ENCODE measurements at places on chromosomes 16 and 17. TPM values are rescaled to one million over a fixed set of nuclear protein-coding genes. Genes with fewer than 3 reads are reported as not detected.

- no peak for DNase-seq
- no peaks in the 10 kb centered on the region for H3K27me3 ChIP-seq
- H3K27ac ChIP-seq: no peak overlapping the region
- no peak overlapping the region for H3K4me3 ChIP-seq
- no peaks in the 10 kb centered on the region for H3K4me1 ChIP-seq
Measured at GRCh38 chr17:74637926-74638325, 14.4 kb upstream of the CD300E start.

GRCh38 chr17:51725185-51725584, 433.3 kb downstream of the CA10 start:
- H3K4me1 ChIP-seq: no peaks in the 10 kb centered on the region
- H3K36me3 ChIP-seq: no peaks in the 10 kb centered on the region
- DNase-seq: no peak
- no peak overlapping the region for H3K4me3 ChIP-seq

DNA sequence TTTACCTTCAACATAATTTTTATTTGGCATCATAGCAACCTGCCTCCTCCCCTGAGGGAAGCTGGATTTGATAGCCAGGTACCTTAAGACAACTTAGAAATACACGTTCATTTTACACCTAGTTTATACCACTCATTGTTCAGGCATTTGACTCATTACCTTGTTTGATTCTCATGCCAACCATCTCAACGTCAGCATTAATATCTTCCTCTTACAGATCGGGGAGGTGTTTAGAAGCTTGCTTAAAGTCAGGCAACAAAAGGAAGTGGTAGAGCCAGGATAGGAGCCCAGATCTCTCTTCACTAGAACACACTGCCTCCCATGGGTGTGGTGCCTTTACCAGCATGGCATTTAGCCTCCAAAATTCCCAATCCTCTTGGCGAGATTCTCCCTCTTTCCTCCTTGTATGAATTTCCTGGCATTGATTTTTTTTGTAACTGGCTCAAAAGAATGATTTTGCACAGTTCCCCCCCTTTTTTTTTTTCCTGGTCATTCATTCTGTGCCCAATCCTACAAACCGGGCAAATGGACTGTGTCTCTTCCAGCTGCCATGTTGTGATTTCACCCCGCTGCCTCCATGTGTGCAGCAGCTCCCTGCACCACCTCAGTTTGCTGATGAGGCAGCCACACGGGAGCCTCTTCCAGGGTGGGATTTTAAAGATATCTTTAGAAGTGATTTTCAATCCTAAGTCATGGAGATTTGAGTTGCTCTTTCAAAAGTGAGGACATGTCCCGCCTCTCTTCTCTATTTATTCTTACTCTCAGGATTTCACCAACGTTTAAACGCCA, 383.6 kb downstream of the UTP18 start:
- H3K4me1 ChIP-seq: peaks cover 2% of the 10 kb centered on the region
- H3K4me3 ChIP-seq: no peak overlapping the region
- no peak for DNase-seq
- no peaks in the 10 kb centered on the region for H3K36me3 ChIP-seq

ACSM5 gene
- 8.6 TPM for total RNA-seq

GRCh38 chr17:68431661-68432071, 25.6 kb downstream of the WIPI1 start:
- peaks cover 66% of the 10 kb centered on the region for H3K36me3 ChIP-seq
- no peak for DNase-seq
- no peak overlapping the region for H3K27ac ChIP-seq
- H3K4me3 ChIP-seq: no peak overlapping the region

CCL7 gene
- not detected for total RNA-seq

KRT39 gene
- total RNA-seq: not detected

All from kidney (tissue), 22 donors.